CD4-positive, alpha-beta memory T cell (primary cell): ENCODE measurements at places on chromosomes 7 and 10.

GRCh38 chr7:140067052-140067451 is 4.3 kb upstream of the PARP12 start:
- no peak for DNase-seq

DNA sequence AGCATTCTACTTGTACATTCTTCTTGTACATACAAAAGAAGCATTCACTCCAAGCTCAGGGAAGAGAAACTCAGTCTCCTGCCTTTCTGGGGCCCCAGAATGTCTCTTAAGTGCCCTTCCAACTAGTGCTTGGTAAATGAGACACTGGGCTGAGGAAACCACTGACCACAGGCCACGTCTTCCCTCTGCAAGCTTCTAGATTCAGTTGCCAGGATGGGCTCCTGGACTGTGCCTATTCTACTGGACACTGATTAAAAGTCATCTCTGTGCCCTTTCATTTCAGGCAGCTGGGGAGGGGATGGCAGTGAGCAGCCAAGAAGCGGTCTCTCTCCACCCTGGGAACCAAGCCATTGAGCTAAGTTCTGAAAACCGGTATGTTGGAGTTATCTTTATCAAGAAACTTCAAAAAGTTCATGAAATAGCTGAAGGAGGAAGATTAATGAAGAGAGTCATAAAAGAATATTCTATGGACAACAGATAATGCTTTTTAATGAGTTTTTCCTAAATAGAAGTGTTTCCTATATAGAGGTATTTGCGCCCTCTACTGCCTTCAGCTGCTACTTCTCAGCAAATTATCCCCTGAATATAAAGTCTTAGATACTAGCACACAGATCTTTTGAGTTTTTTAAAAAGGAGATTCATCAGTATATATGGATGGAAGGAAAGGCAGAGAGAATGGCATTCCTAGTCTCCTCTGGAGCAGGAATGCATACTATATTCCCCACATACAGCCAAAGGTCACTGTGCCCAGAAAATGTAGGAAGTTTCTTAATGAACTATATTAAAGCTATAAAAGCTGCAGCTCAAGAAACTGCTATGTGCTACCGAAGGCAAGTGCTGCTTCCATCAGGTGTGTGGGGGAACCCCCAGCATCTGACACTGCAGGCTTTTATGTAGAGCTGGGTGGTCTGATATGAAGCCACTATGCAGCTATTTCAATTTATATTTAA is 8.4 kb upstream of the IFIT1B start:
- DNase-seq, result peak; percentile 18

DNA sequence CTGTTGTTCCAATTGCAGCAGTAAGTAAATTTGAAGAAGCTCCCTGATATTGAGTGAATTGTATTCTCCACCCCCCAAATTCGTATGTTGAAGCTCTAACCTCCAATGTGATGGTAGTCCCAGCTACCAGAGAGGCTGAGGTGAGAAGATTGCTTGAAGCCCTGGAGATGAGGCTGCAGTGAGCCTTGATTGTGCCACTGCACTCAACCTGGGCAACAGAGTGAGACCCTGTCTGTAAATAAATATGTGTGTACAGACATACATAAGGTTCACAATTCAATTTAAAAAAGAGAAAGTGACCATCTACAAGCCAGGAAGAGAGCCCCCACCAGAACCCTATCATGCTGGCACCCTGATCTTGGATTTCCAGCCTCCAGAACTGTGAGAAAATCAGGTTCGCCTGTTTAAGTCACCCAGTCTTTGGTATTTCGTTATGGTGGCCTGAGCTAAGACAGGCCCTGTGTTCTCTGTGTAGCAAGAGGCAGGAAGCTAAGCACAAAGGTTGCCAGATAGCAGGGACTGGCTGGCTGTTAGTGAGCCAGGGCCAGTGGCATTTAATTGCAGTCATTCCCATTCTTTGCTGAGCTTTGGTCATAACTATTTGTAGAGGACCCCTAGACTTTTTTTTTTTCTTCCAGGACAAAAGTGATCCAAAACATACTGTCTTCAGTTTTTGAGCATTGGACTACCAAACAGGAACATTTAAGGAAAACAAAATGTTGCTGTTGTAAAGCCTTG is 45.6 kb downstream of the AUTS2 start:
- no peak for DNase-seq

DNA sequence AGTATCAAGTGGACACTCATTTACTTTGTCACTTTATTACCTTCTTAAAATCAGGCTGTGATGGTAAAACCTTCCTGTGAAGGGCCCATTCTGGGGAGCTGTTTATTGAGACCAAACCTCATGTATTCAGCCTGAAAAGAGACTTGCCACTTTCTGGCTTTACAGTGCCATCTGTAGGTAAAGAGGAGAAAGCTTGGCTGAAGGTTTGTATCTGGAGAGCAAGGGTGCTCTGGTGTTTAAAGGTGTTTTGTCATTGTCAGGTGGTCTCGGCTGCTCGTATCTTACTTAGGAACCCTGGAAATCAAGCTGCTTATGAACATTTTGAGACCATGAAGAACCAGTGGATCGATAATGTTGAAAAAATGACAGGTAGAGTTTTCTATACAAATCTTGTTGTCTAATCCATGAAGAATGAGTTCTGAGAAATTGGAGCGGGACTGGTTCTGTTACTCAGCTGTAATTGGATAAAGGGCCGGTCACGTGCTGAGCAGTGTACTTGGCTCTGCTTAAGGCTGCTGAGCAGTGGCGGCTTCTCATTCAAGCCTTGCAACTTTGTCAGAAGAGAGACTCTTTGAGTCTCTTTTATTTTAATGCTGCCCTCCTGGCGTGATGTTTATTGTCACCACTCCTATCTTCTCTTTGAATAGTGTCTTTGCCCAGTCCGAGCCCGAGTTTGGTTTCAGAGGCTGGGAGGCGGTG is 46.9 kb downstream of the AP3M1 start:
- no peak for DNase-seq

GRCh38 chr7:19403691-19404090 is 258.5 kb upstream of the FERD3L start:
- no peak for DNase-seq

DNA sequence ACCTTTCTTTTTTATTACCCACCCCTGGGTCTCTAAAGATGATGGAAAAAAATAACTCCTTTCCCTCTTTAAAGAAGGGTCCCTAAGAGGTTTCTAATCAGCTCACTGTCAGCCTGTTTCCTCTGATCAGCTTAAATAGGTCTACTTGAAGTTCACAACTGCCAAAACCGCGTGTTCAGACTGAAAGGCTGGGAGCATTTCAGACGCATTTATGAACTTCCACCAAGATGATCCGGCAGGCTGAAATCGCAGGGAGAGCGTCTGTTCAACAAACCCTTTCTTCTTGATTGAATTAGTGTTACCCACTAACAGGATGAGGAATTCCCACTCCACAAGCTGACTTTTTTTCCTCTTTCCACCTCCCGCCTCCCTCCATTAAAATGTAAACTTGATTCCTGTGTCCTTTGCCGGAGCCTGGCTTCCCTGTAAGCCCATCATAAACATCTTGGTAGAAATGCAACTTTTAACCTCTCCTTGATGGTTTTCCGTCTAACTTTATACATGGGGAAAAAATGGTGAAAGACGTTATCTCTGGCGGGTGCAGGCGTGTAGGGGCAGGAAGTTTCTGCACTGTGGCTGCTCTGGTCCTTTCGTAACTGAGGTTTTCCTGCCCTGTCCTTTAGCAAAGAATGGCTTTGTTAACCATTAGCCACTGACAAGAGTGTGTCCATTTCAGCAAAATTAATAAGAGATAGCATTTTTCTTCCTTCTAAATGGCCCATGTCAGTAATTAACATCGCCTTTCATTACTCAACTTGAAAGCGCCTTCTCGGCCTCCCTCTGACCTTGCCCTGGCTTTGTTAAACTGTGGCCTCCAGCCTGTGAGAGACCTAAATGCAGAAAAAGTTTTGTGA is 130.7 kb downstream of the BAMBI start:
- DNase-seq, result no peak

GRCh38 chr7:104296266-104296665 is 32.1 kb upstream of the LHFPL3 start:
- DNase-seq, result no peak

GRCh38 chr10:102996876-102997275 is 78.8 kb downstream of the CNNM2 start:
- no peak for DNase-seq

DNA sequence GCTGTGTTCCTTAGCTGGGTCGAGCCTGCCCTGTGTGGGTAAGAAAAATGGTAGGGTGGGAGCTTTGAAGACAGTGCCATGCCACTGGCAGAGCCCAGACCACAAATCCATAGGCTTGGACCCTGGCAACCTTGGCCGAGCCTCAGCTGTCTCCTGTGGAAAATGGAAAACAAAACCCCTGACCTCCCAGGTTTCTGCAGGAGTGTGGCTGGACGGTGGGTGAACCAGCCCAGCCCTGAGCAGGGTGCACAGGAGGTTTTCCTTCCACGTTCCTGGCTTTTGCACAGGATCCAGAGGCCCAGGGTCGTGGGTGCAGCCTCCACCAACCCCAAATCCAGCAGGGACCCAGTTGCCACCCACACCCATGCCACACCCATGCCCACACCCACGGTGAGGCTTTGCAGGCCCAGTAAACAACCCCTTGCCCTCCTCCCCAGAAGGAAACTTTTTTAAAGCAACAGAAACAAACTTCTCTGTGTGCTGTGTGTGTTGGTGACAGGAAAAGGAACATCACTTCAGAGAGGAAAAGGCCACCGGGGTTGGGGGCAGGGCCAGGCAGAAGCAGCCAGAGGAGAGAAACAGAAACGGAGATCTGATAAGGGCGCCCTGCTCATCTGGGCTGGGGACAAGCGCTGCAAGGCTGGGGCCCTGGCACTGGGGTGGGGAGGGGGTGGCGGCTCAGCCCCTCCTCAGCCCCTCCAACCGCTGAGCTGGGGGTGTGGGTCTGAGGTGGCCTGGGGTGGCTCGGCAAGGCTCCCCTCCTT is 20.7 kb upstream of the ZMIZ1 start:
- peak; percentile 77 for DNase-seq

- DNase-seq, result no peak
Observed at GRCh38 chr10:114767986-114768821, 53.4 kb upstream of the FHIP2A start.

- no peak for DNase-seq
Observed at GRCh38 chr10:94088926-94089381, 95.2 kb downstream of the PLCE1 start.

DNA sequence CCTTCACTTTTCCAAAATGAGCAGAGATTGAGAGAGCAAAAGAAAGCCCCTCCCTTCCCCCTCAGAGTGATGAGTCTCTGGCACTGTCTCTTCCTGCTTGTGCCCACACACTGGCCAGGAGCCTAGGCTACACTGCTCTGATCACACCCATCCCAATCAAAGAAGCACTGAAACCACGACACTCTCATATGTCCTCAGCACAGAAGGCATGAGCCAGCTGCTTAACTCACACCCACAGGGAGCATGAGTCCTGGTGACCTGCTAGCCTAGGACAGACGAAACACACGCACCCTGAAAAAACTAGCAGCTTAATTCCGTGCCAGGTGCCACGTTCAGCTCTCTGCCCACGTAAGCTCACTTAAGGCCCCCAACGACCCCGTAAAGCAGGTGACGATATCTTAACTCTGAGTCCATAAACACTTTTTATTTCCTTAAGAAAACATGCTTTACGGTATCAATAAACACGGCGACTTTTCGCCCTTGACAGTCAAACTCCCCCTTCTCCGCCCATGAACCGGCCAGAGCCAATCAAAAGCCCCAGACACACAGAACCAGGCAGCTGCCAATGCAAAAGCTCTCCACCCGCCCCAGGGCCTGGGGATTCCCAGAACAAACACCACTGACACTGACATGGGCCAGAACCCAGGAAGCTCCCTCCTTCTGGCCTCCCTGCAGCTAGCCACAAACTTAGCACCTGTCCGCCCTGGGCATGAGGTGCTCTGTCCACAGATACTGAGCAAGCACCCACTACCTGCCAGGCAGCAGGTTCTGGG is 69.0 kb downstream of the TNRC18 start:
- no peak for DNase-seq

DNA sequence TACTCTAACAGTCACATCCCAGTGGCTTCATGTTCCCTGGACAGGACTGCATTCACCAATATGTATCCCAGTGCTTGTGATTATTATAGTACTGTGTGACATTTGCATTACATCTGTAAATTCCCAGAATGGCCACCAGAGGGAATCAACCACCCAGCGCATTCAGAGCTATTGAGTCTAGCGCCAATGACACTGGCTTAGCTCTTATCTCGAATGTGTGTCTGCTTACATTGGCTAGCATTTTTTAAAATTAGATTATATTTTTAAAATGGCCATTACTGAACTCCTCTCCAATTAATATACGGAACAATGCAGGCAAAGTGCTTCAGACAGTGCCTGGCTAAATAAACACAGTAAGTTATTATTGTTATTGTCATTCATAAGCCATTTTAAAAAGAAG is 36.3 kb downstream of the TRIL start:
- peak; percentile 39 for DNase-seq

- DNase-seq, result peak; percentile 68
Observed at GRCh38 chr7:65980478-65981250, 1.3 kb downstream of the GUSB start.

DNA sequence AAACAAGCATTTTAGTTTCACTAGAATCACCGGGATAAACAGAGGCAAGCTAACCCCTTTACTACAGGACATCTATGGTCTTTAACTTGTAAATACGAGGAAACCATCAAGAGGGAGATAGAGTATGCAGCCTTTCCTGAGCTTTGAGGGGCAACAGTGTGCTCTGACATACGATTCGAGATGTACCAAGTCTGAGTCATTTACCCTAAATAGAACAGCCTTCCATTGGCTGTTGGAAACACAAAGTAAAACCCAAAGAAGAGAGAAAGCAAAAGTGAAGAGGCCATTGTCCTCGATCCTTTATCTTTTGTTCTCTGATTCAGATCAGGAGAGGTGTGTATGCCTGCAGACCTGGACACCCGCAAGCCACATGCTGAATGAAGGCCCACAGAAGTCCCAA is 289.5 kb downstream of the KCNMA1 start:
- no peak for DNase-seq

- no peak for DNase-seq
Observed at GRCh38 chr10:26950934-26951333, 90.2 kb upstream of the ABI1 start.

GRCh38 chr10:100391163-100392002 is 44.4 kb downstream of the SCD start:
- DNase-seq, result no peak

DNA sequence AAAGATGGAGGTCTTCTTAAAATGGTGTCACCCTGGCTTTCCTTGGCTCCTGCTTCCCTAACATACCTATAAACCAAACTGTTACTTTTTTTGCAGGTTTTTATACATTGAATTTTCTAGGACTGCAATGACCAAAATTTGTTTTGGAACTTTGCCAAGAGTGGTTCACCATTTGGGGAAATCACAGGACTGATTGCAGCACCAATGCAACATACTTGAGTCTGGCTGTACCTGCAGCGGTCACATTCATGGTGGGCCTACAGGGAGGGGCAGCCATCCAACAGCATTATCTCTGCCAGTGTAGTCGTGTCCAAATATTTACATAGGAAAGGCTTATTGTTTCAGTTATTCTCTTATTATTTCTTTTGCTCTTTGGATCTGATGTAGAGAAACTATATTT is 69.0 kb downstream of the HACD1 start:
- DNase-seq, result no peak
